ENCODE measurements at places on chromosomes 12 and 14.

DNA sequence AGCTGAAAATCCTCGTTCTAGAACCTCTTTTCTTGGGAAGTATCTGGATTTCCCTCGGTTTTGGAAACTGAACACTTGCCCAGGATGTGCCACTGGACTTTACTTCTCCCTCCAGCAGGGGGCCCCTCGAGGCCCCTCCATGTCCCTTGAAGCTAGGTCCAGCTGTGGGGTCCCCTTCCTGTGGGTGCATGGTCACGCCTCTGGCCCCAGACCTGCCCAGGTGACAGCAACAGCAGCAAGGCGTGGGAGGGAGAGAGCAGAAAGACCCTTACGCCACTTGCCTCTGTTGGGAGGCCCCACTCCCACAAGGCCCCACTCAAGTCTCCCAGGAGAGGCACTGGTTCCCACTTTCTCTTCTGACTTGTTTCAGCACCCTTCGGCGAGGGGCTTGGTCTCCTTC lies 3.1 kb downstream of the SLC25A29 start:
- DNase-seq = no peak

DNA sequence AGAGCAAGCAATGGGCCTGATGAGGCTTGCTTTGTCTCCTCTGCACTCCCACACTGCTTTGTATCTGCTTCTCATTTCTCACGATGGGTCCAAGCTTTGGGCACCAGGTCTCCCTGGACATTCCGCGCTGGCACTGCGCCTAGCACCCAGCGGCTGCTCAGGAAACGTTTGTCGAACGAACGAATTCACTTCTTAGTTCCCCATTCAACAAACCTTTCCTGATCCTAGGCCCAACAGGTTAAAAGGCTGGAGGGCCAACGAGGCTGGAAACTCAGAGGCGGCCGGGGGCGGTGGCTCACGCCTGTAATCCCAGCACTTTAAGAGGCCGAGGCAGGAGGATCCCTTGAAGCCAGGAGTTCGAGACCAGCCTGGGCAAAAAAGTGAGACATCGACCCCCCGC lies 1.0 kb upstream of the GLRX5 start:
- no peak for DNase-seq

DNA sequence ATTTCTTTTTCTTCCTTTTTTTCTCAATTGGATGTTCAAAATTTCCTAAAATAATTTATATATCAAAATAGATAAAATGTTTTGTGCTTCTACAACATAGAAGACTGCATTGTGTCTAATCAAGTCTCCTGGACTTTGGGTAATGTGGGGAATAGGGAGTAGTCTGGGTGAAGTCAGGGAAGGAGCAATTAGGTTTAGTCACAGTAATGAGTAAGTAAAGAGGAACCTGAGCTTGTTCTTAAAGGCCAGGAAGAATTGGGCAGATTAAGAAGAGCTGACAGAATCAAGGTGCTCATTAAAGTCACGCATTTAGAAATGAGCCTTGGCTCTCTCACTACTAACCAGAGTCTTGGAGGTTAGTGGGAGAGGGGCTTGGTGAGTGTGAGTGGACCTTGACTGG lies 233.3 kb upstream of the SSTR1 start:
- DNase-seq = no peak

DNA sequence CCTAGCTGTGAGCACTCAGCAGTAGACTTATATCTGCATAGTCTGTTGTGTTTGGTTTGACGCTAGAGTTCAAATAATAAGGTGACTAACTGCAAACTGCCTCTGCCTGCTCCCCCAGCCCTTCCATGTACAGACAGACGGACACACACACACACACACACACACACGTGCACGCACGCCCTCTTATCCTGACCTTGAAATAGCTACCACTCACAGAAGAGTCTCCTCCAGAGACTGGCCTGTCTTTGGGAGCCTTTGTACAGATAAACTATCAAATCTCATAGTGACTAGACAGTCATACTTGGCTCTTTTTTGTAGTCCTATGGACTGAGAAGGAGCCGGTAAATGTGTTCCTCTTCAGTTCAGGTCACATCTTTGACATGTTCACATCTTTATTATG lies 158.4 kb downstream of the FBXL14 start:
- no peak for DNase-seq

- DNase-seq = no peak
These were observed 65.3 kb downstream of the CACNA1C start for GRCh38 chr12:2118061-2118460.

DNA sequence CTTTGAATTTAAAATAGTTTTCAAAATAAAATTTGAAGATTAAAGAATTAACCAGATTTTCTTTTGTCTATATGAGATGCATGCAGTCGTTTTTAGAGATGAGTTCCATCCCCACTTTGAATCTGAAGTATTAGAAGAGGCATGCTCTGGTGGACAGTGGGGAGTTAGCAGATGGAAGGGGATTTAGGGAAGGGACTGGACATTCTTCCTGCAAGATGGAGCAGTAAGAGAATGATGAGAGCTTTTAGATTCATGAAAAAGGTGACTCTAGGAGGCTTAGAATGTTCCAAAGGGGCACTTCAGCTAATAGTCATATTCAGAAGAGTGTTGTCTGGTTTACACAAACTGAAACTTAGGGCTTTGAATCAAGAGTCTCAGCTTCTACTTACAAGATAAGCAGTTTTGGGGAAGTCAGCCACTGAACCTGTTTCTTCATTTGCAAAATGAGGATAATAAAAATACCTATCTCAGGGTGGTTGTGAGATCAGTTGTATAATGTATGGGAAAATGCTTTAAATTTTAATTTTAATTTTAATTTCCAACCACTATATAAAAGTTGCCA lies 3.7 kb downstream of the ZBTB1 start:
- DNase-seq = no peak

DNA sequence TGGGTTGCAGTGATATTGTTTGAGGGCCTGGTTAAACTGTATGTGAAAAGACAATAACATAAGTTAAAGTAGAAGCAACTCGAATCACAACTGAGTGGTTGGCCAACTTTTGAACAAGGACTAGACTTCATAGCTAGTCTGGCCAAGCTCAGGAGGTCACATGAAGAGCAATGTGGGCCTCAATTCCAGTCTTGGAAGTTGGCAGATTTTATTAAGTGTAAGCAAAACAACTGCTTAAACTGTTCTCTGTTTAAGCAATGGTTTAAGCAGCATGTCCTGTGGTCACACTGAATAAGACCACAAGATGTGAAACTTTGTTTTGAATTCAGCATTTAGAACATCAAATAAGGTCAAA lies 100.4 kb downstream of the TMTC3 start:
- DNase-seq = no peak

Data from pons (tissue), 1 donor.